ENCODE measurements at places on chromosomes 3 and 15.

DNA sequence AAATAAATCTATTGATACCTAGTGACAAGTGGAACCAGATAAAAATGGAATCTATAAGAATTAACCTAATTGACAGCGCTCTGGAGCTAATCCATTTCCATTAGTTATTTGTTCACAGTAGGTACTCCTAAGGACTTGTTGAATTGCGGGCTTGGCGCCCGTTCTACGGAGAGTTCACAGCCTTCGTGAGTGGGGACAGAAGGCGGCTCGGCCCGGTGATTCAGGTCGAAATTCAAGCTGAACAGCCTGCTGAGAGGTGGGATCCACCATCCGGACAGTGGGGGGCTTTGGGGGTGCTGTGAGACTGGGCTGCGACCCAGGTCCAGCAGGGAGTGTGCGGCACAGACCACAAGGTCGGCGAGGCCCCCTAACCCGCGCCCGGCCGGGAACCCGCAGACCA is 779 bp upstream of the CTNNB1 start:
- DNase-seq = no peak

DNA sequence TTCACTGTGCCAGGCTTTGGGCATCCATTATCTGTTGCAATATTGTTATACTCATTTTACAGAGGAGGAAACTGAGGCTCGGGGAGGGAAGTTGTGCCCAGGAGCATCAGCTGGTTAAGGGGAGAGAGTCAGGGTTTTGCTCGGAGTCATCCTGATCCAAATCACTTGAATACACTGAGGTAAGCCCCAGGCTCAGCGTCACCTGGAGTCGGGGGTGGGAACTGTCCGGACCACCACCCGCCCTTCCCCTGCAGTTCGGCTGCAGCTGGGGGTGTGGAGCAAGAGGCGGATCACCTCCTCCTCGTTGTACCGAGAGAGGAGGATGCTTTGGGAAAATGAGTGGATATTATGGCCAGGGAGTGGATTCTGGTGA is 646 bp downstream of the HRH1 start:
- DNase-seq = no peak

GRCh38 chr3:14337828-14338227 is 64.6 kb upstream of the SLC6A6 start:
- no peak for DNase-seq

DNA sequence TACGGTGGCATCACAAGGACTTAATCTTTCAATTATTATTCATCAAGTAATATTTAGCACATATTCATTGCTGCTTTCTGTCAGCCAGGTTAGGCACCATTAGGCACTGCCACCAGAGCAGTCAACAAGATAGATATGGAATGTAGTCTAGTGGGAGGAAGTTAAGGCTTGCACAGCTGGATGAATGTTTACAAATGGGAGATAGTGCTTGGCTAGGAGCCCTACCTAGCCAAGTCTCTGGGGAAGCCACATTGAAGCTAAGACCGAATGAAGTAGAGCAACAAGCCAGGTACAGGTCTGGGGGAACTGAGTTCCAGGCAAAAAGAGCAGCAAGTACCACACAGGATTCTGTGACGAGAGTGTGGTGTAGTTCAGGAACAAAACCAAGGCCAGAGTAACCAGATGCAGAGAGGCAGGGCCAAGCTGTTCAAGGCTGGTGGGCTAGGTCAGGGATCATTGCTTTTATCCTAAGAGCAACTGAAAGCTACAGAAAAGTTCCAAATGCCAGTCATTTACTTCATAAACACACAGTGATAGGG is 33.4 kb upstream of the SCAANT1 start:
- DNase-seq = no peak

DNA sequence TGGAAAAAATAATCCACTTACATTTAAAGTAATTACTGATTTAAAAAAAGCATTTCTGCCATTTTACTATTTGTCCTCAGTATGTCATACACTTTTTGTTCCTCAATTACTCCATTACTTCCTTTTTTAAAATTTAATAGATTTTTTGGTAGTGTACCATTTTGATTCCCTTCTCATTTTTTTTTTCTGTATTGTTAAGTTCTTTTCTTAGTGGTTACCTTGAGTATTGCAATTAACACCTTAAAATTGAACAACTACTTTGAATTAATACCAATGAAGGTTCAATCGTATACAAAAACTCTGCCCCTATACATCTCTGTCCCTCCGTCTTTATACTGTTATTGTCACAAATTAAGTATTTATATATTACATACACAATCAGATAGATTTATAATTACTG is 240.6 kb upstream of the LMCD1 start:
- no peak for DNase-seq

GRCh38 chr3:21524133-21524532 is 226.9 kb downstream of the ZNF385D start:
- no peak for DNase-seq

DNA sequence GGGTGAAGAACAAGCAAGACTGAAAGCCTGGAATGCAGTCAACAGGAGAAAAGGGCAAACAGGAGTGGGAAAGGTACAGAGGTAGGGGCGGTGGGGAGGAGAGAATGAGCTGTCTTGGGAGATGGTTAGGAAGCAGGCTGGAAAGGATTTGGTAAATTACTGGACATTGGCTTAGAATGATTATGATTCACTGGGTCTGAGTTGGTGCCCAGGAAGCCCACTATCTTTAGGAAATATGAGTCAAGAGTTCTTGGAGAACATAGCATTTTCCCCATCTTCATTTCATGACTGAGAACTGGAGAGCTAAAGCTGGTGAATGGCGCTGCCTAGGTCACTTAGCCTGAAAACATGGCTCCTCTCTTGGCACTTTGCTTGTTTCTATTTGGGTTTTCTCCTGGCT is 74.7 kb upstream of the C3orf80 start:
- DNase-seq = no peak

DNA sequence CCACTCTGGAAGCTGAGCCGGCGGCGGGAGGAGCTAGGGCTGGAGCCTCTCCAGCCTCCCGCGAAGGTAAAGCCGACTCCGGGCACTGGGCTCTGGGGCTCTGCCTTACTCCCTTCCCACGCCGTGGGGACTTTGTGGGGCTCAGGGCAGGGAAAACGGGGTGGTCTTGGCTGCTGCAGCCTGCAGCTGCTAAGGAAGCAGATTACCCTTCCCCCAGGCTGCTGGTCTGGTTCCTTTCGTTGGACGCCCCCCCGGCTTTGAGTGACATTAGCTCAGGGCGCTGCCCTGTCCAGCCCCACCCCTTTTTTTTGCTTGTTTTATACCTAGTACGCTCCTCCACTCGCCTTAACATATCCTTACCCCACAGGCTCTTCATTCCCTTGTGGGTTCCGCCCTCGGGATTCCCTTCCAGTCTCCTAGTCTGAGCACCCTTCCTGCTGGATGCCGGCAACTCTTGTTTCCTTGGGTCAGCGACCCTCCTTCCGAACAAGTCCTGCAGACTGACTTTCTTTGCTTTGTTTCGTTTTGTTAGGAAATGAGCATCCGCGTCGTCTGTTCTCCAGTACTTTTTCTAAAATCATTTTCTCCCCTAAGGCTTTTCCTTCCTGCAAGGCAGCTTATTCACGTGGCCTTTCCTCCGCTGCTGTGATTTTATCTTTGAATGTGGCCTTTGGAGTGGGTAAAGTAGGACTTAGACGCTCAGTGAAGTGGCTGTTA is 551 bp downstream of the DNAJC13 start:
- DNase-seq = peak; percentile 58

DNA sequence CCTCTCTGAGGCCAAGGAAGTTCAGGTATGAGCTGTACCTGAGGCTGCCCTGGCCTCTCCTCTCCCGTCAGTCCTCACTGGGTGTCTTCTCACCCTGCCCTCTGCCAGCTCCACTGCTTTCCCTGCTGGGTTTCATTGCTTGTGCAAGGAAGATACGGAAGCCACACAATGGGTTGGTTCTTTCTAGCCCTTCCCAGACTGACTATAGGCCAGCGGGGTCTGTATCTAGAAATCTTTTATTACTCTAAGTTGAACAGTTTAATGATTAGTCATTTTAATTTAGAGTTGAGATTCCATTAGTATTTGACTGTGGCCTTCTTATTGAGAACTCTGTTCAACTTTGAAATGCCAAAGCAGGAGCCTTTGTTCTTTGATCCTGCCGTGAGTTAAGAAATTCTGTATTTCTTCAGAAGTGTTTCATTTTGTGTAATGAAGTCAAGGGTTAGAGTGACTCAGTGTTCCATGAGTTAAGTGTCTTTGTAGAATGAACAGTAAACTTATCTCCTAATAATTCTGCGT is 16.2 kb downstream of the C3orf62 start:
- DNase-seq = peak; percentile 45

- no peak for DNase-seq
Observed at GRCh38 chr3:28958656-28959055, 322.2 kb upstream of the RBMS3 start.

GRCh38 chr15:56208185-56208584 is 35.5 kb downstream of the RFX7 start:
- DNase-seq = no peak

- DNase-seq = no peak
Observed at GRCh38 chr3:43183456-43183855, 77.6 kb upstream of the POMGNT2 start.

- DNase-seq = no peak
Observed at GRCh38 chr3:146191051-146191450, 30.1 kb upstream of the PLOD2 start.

- DNase-seq = no peak
Observed at GRCh38 chr3:144351011-144351410, 379.4 kb downstream of the DIPK2A start.

- no peak for DNase-seq
Observed at GRCh38 chr3:76684946-76685345, 355.0 kb upstream of the ROBO2 start.

DNA sequence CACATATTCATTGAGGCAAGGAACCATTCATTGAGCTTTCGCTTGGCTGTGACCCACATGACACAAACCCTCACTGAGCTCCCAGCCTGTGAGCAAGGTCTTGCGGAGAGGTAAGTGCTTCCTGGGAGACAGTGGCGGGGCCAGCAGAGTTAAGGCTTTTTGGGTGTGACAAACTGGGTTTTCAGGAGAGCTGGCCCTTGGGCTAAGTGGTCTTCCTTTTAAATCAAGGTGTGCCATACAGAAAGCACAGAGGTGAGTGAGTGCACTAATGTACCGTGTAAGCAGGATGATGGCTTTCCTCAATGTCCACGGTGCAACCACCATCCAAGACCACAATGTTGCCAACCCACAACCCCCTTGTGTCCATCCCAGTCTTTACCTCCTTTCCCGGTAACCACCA is 28.6 kb downstream of the POMGNT2 start:
- no peak for DNase-seq

GRCh38 chr3:151426341-151426657 is 34.6 kb downstream of the IGSF10 start:
- no peak for DNase-seq

GRCh38 chr15:56295433-56295832 is 51.8 kb upstream of the RFX7 start:
- no peak for DNase-seq

DNA sequence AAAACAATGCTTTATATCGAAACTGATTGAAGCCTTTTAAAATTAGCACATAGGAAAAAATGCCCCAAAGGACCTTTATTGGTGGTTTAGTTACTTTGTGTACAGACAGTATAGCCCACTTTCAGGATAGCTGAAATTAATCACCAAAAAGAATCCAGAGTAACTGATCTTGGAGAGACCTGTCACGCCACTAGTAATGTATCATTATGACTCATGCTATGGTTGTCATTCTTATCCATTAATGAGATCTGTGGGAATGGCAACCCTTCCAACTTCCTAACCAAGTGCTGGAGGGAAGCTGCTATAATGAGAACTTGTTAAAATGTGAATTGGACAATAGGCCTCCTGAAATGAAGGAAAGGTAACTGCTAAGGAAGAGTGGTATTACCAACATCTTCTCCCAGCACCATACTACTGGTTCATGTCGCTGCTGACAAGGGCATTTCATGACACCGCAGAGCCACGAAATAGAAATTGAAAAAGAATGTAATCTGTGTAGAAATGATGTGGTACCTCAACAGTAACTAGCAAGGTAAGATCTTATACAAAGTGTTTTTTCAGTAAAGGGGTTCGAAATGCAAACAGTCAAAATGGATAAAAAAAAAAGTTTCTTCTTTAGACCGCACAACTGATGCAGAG is 7.1 kb upstream of the EMC4 start:
- DNase-seq = no peak

GRCh38 chr3:127393131-127393820 is 105.4 kb upstream of the PRR20G start:
- DNase-seq = no peak

All from HT-29 (cell line).